ENCODE measurements at places on chromosomes 1 and 21.

GRCh38 chr1:94723894-94724293, 96.3 kb upstream of the SLC44A3 start:
- no peak for DNase-seq

GRCh38 chr1:32337855-32338636, 2.0 kb upstream of the MARCKSL1 start:
- DNase-seq: peak; percentile 76

GRCh38 chr1:65021795-65022194, 55.4 kb upstream of the JAK1 start:
- DNase-seq: no peak

- no peak for DNase-seq
Measured at GRCh38 chr1:202619505-202619904, 90.7 kb downstream of the SYT2 start.

- no peak for DNase-seq
Measured at GRCh38 chr1:156964441-156964840, 44.0 kb downstream of the LRRC71 start.

GRCh38 chr1:180854001-180854400, 58.7 kb upstream of the KIAA1614 start:
- no peak for DNase-seq

DNA sequence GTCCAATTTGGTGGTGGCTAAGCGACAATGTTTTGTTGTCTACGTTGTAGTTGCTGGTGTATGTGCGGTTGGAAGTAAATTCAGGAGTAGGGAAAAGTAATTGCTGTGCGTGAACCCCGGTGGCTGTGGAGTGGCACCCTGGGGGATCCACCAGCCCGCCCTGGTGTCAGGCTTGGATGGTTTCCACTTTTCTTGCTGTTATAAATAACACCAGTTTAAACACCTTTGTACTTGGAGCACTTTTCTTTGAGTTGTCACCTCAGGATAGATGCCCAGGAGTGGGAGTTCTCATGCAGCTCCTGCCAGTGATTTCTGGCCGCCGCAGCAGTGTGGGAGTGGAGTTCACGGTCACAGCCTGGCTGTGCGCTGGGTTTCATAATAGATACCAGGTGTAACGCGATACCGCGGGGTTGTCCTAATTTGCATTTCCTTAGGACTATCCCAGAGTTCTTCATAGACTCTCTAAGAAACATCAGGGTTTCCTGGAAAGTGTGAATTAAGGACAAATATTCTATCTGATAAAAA, 12.8 kb upstream of the TMEM200B start:
- no peak for DNase-seq

GRCh38 chr1:230972855-230973271, 5.8 kb downstream of the TTC13 start:
- DNase-seq: peak; percentile 48

DNA sequence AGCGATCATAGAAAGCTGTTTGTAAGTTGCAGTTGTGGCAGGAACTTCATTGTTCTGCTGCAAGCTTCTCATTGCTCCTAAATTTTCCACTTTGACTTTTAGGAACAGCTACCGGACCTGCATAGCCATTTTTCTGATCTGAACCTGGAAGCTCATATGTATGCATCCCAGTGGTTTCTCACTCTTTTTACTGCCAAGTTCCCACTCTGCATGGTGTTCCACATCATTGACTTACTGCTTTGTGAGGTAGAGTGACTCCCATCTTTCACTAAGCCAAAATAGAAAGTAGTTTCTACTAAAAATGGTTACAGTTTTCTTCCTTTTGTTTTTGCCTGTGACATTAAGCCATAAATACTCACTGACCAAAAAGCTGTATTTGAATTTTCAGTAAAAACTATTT, 254.2 kb downstream of the GPR52 start:
- no peak for DNase-seq

DNA sequence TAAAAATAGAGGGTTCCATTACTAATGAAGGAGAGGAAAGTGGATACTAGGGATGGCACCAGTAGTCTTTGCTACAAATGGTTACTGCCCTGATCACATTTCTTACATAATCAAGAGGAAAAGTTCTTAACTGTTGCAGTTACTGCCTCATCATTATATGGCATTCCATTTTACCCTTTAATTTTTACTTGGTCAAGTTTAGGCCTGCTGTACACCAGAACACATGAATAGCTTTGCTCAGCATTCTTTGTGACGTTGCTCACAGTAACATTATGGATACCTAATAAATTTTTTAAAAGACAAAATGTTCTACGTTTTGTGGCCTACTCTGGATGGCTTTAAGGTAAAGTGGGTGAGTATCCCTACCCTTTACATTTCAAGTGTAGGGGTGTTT, 38.6 kb upstream of the CR1L start:
- DNase-seq: no peak

DNA sequence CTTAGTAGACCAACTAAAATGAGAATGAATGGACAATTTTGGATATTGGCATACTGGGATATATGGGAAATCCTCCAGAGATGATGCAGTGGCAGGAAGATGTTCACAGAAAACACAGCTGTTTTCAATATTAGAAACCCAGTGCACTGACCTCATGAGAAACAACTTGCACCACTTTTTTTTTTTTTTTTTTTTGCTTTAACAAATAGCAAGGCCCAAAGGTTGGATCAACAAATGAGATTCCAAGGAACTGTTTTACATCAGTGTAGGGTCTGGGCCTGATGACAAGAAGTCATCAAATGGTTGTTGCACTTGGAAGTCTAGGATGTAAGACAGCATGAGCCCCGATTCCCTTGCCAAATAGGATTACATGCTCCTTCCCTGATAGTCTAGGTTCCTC, 110.7 kb downstream of the SLC25A24 start:
- DNase-seq: no peak

- no peak for DNase-seq
Measured at GRCh38 chr1:175774921-175775320, 31.5 kb upstream of the TNR start.

- peak; percentile 38 for DNase-seq
Measured at GRCh38 chr1:41698916-41699860, 214.7 kb upstream of the EDN2 start.

GRCh38 chr1:164599272-164599671, 40.3 kb downstream of the PBX1 start:
- DNase-seq: no peak

DNA sequence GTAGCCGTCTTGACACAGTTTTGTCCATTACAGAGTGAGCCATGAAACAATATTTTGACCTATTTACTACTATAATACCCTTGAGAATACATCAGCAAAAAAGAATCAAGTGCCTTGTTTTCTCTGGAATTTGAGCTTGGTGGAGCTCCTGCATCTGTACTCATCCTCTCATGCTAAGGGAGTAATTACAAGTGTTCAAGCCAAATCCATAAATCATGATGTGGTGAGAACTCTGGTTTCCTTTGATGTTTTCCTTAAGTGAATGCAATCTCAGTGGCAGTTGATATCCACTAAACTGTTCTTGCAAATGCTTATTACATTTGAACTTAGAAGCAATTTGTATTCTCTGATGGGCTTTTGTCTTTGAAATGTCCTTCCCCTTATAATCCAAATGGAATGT, 824.6 kb upstream of the TMPRSS15 start:
- DNase-seq: no peak

DNA sequence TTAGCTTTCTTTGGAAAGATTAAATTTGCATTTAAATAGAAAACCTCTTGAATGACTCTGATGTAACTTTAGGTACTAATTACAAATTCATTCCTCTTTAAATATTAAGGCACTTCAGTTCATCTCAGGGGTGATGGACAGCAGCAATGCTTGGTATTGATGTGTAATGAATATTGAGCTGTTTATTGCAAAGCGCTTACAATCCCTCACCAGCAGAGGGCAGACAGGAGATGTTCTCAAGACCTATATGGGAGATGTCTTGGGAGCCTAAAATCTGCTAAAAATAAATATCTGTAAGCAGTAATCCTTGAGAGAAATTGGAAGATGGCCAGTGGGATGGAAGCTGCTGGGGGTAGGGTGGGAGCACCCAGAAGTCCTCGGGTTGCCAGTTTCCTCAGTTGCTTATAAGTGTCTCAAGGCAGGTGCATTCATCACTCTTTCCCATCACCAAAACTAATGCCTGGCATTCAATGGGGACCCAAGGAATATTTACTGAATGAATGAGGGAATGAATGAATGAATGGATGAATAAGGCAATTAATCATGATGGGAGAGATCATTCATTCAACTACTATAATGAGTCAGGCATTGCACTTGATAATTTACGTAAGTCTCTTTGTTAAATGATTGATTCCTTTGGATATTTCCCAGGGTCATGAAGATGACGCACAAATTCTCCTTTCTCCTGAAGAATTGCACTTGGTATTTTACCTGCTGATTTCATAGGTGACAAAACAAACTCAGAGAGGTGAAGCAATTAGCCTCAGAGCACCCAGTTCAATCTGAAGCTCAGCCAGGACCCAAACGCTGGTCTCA, 2.3 kb downstream of the KLHDC8A start:
- peak; percentile 52 for DNase-seq

GRCh38 chr1:180631194-180631765, 542 bp upstream of the XPR1 start:
- DNase-seq: no peak

DNA sequence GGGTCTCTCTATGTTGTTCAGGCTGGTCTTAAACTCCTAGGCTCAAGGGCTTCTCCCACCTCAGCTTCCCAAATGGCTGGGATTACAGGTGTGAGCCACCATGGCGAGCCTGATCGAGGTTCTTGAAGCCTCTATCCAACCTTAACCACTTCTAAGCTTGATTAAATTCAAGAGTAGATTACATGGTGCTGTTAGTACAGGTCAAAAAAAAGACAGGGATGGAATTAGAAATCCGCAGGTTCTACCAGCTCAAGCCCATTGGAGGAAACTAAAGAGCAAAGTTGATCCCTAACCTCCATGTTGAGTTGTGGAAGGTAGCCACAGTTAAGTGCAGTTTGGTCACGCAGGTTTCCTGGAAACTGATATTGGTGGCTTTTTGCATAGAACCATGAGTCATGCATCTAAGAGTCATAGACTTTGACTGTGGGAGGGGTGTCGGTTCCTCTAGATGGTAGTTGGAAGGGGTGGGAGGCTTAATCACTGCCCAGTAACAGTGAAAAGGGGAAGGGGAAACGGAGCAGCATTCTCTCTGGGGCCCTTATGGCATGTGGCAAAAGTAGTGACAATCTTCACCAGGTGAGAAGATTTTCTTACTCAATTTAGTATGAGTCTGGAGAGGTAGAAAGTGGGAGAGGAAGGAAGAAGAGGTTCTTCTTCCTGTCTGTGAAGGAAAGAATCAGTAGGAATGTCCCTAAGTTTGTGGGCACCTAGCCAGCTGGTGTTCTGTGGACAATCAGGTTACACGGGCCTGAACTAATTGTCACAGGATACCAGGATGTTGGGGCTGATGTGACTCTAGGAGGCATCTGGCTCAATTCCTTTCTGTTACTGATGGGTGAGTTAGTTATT, 7.0 kb downstream of the CD53 start:
- peak; percentile 77 for DNase-seq

DNA sequence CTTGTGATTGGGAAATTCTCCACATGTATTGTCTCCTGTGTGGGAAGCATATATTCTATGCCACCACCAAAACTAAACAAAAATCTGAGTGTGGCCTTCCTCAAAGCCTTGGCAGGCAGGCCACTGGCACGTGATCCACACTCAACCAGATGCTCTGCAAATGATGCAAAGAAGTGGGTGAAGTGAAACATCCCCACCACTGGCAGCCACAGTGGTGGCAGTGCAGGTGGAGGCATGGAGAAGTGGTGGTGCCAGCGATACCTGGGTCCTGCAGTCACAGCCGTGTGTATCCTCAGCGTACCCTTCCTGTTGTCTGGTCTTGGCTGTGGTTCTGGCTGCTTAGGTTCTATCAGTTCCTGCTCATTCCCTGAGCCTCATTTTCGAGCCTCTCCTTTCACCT, 65.2 kb downstream of the PLPPR5 start:
- no peak for DNase-seq

- no peak for DNase-seq
Measured at GRCh38 chr1:53334312-53334711, 6.4 kb upstream of the LRP8 start.

- no peak for DNase-seq
Measured at GRCh38 chr1:113073479-113073950, 517 bp downstream of the LRIG2 start.

GRCh38 chr1:43565600-43566360, 35.1 kb downstream of the PTPRF start:
- no peak for DNase-seq

DNA sequence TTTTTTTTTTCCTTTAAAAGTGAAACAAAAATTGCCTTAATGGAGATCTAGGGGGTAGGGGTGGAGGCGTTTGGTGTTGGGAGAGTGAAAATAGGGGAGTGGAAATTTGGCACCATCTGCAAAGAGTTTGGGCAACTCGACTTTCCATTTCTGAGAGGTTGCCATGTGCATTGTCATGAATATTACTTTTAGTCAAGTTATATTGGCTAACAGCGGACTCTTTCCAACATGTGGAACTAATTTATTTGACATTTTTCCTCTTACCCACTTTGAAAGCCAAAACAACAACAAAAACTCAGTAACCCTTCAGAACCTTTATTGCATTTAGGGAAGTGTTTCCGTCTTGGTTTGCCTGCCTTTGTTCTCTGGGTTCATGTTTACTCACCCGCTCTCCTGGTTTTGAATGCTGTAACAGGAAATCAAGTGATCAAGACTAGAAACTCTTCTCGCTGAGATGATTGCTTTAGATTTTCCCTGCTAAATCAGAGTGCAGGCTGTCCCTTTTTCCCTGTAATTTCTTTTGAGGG, 70.4 kb downstream of the CACHD1 start:
- no peak for DNase-seq

- no peak for DNase-seq
Measured at GRCh38 chr1:58714544-58714943, 14.7 kb upstream of the MYSM1 start.

DNA sequence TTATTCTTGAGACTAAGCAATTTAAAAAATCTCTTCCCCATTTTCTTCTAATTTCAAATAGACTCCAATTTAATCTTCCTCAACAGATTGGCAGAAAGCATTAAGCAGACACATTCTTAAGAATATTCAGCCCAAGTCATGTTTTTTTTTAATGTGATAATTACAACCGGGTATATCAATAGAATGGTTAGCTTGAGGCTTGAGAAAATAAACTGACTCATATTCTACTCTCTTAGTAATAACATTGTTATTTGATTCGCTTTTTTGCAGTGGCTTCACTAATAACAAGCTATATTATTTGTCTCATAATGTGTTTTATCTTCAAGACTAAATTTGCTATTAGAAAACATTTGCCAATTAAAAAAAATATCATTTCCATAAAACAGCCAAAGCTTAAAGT, 488.6 kb upstream of the RGS18 start:
- no peak for DNase-seq

GRCh38 chr1:27351541-27352107, 9.8 kb downstream of the SYTL1 start:
- DNase-seq: no peak
